NCI-H187 (cell line): ENCODE measurements at places on chromosomes 1 and 21.

- no peak for DNase-seq
Observed at GRCh38 chr1:45442272-45442671, 48.7 kb downstream of the TESK2 start.

DNA sequence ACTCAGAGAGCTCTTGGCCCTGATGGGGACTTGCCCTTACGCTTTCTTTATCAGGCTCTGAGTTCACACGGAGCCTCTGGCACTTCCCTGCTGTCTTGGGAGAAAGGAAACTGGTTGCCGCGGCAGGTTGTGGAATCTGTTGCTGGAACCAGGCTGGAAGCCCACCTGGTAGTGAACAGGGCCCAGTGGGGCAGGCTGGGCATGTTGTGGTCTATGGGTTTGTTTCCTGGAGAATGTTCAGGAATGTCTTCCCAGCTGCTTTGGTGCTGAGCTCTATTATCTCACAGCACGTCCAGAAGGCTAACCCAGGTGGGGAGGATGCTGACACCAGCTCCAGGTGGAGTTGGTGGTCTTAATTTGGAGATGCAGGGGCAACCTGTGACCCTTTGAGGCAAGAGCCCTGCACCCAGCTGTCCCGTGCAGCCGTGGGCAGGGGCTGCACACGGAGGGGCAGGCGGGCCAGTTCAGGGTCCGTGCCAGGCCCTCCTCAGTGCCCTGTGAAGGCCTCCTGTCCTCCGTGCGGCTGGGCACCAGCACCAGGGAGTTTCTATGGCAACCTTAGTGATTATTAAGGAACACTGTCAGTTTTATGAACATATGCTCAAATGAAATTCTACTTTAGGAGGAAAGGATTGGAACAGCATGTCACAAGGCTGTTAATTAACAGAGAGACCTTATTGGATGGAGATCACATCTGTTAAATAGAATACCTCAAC is 33.3 kb upstream of the TDRD10 start:
- DNase-seq = no peak

DNA sequence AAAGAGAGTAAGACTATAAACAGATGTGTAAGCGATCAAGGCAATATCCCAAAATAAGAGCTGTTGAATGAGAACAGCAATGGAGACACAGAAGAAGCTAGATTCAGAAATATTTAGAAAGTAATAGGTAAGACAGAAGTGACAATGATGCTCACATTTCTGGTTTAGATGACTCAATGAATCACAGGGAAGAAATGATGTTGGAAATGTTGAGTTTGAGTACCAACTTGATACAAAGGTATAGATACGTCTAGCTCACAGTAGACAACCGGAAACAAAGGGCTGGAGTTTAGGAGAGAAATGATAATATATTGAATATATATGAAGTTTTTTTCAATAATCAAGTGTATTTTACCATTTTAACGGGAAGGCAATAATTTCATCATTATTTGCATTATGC is 6.5 kb downstream of the GATAD2B start:
- no peak for DNase-seq

- no peak for DNase-seq
Observed at GRCh38 chr1:207745839-207746767, 5.8 kb upstream of the CD46 start.

DNA sequence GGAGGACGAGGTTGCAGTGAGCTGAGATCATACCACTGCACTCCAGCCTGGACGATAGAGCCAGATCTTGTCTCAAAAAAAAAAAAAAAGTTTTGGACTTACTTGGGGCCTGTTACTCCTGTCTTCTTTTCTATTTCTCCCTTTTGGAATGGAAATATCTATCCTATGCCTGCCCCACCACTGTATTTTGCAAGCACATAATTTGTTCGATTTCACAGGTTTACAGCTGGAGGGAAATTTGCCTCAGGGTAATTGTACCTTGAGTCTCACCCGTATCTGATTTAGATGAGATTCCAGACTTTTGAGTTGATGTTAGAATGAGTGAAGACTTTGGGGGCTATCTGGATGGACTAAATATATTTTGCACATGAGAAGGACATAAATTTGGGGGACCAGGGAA is 8.5 kb downstream of the TEX46 start:
- DNase-seq = no peak

- peak; percentile 40 for DNase-seq
Observed at GRCh38 chr1:109307274-109308021, 637 bp upstream of the MYBPHL start.

DNA sequence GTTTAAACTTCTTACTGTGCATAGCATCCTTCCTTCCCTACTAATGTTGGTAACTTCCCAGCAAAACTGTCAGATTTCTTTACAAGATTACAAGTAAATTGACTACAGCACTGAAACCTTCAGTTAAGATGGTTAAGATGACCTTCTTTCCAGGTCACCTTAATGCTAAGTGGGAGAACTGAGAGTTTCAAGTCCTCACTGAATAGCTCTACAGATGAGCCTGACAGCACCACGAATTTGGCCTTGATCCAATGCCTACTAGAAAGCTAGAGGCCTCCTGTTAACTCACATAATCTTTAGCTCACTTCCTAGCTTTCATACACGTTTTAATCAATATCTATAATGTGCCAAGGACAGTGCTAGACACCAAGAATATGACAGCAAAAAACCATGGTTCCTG is 276.0 kb upstream of the PLD5 start:
- no peak for DNase-seq

DNA sequence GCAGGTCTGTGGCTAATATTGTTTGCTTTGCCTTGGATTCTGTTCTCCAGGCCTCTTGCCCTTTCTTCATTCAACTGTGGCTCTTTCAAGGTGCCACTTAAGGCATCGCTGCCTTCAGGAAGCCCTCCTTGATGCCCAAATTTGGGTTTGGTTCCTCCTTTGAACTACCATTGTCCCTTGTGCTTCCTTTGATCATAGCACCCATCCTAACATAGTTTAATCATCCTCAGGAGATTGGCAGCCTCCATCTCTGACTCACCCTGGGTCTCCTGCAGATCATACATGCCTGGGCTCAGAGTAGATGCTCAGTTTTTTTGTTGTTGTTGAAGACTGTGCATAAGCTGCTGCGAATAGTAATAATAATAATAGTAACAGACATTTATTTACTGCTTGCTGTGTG is 54.4 kb upstream of the ACOT11 start:
- DNase-seq = no peak

GRCh38 chr1:28416509-28417194 is 47.1 kb downstream of the PHACTR4 start:
- DNase-seq = no peak

DNA sequence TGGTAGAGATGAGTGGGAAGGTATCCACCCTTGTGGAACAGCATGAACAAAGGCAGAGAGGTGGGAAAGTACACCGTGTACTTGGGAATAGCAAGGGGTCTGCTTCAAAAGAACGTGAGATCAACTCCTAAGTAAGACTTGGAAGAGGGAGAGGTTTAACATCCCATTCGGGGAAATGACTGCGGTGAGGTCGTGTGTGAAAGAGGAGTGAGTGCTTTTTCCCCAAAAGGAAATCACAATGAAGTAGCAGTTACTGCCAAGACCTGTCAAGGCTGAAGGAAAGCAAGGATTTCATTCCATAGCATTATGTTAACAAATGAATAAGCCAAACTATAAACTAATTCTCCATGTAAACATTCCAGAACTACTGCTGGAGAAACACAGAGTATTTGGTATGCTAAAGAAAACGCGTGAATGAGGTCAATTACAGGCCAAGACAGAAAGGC is 20.0 kb upstream of the SYDE2 start:
- no peak for DNase-seq

DNA sequence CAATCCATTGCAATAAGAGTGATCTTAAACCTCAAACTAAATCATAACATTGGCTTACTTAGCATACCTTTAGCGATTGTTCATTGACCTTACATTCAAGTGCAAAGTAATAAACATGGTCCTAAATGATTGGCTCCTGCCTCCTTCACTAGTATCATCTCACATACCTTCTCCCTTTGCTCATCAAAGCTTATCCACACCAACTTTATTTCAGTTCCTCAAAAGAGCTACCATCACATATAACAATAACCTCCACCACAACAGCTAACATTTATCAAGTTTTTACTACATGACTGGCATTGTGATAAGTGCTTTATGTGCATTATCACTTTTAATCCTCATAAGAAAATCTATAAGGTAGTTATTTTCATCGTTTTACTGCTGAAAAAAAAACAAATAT is 198.8 kb downstream of the COL24A1 start:
- DNase-seq = no peak

DNA sequence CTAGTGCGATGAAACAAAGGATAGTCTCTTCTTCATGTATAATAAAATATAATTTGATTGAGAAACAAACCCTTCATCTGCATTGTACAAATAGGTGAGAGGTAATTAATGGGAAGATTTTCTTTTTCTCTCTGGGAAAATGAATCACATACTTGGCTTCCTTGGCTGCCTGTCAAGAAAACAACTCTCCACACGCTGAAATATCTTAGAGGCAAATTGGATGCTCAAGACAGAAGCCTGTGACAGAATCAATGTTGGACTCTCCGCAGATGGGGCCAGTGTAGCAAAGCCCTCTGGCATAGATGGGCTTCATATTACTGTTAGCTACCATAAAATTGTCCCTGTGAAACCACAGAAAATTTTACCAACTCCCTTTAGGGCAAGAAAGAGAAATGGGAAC is 186.6 kb downstream of the GRIK1 start:
- DNase-seq = no peak

DNA sequence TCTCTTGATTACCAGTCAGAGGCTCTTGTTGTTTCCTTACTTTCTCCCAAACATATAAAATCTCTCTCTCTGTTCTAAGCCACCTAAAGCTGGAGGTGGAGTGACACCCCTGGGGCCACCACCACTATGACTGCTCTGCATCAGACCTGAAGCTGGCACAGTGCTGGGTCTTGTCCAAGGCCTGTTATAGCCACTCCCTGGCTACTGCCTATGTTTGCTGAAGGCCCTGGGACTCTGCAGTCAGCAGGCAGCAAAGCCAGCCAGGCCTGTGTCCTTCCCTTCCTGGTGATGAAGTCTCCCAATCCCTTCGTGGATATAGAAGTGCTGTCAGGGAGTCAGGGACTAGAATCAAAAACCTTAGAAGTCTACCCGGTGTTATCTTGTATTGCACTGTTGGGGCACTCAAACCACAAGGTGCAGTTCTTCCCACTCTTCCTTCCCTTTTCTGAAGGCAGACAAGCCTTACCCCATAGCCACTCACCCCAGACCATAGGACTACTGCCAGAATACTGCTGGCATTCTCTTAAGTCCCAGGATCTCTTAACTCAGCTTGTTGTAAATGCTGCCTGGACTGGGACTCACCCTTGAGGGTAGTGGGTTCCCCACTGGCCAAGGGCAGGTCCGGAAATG is 103.1 kb downstream of the RPS6KC1 start:
- no peak for DNase-seq
